ENCODE measurements at places on chromosomes 4 and X.

- no peak for DNase-seq
These were observed 557 bp upstream of the KDR start for GRCh38 chr4:55125763-55126541.

DNA sequence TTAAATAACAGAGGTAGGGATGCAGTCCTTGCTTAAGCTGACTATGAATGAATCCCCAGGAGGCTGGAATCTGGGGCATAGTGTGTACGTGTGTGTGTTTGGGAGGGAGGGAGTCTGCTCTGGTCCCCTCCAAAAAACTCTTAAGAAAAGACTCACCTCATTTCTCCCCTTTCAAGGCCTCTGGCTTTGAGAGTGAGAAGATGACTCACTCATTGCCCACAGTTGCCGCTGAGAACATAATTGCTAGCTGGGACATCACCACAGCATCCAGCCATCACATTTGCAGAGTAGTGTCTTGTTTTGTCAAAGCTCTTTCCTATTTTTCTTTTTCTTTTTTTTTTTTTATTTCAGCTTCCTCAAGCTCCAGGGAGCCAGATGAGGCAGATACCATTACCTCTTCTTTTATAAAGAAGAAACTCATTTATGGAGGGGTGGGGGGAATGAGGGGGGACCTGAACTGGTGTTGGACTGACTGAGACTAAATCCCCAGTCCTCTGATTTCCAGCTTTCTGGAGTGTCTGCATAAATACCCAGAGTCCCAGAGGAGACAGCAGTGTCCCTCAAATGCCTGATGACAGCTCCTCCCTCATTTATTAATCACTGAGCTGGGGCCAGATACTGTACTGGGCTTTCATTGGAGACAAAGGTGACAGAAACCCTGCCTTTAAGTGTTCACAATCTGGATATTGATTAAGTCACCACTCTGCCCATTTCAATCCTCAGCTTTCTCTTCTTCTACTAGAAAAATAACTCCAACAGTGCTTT is 61.9 kb upstream of the LAS1L start:
- peak; percentile 51 for DNase-seq

- no peak for DNase-seq
These were observed 14.0 kb downstream of the DSPP start for GRCh38 chr4:87622303-87622702.

DNA sequence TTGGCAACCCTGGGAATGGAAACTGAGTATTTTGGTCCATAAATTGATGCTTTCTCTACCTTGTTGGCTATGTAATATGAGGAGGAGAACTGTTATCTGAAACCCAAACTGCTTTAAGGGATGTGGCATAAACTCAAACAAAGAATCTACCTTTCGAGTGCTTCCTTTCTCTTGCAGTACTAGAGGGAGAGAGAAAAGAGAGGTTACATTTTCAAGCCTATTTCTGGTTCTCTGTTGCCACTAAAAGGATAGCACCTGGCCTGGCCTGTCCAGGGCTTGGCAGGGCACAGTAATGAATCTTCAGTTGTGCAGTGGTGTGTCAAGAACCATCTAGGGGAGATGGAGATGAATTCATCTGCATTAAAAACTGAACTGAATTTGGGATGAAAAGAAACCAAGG is 308.6 kb downstream of the PTTG2 start:
- no peak for DNase-seq

GRCh38 chrX:130267956-130268448 is 697 bp downstream of the ZNF280C start:
- no peak for DNase-seq

Measured in activated naive CD8-positive, alpha-beta T cell treated with anti-CD3 and anti-CD28 coated beads for 36 hours (primary cell).